ENCODE measurements at places on chromosomes 6 and 20.

GRCh38 chr6:47729019-47729418, 30.6 kb downstream of the ADGRF4 start:
- DNase-seq = no peak

DNA sequence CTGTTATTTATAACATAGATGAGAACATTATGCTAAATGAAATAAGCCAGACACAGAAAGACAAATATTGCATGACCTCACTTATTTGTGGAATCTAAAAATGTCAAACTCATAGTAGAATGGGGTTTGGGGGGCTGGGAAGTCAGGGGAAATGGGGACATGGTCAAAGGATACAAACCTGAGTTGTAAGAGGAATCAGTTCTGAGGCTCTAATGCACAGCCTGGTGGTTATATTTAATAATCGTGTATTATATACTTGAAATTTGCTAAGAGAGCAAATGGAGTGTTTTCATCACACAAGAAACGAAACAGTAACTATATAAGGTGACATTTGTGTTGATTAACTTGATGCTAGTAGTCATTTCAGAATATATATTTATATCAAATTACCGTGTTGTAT, 40.8 kb upstream of the GFOD1 start:
- DNase-seq = no peak

DNA sequence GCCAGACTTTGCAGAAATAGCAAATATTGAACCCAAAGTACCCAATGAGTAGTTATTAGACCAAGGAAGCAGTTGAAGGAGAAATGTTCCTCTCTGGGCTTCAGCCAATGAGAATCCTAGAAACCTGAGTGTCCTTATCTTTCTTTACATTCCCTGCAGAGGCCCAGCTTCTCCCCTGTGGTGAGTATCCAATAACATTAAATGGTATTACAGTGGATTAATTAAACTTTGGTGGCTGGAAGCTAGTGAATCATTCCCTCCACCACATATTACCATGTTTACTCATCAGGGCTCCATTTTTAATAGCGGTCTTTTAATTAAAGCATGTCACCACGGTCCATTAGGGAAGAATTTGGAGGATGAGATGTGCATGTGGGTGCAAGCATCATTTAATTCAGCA, 74.0 kb downstream of the UNC5CL start:
- no peak for DNase-seq

DNA sequence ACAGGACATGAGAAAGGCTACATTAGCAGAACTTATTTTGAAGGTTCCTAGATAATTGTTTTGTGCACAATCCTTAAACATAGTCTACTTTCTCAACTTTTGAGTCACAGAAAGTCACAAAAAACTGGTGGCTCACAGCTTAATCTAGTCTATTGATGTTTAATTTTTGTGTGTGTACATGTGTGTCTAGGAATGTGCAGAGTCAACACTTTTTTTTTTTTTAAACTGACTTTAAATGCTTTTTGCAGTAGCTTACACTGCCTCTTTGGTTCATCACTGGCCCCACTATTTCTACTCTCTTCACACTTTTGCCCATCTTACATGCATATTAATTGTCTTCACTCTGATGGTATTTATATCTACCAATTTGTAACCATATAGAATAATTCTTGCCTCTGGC, 566.9 kb downstream of the BCKDHB start:
- no peak for DNase-seq

DNA sequence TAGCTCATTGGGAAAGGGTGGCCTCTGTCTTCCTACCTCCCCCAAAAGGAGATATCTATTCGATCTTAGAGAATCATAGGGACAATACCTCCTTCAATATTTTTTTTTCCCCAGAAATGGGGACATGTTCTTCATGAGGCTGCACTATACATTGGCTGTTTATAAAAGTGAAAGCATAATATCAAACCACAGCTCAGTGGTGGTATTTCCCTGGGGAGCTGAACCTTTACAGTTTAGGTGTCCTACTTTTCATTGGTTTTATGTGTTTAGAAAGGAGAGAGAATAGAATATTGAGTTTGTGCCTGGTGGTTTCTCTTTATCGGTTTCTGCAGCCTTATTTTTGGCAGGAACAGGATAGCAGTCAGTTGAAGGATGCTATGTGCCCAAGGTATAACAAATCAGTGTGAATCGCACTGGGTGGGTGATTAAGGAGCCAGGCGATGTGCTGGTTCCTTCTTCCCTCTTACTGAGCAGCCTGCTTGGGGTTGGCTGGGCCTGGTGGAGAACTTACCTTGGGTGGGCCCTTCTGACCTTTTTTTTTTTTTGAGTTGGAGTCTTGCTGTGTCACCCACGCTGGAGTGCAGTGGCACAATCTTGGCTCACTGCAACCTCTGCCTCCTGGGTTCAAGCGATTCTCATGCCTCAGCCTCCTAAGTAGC, 25.2 kb downstream of the UST start:
- no peak for DNase-seq

GRCh38 chr20:63291811-63292210, 1.2 kb upstream of the COL20A1 start:
- DNase-seq = no peak

DNA sequence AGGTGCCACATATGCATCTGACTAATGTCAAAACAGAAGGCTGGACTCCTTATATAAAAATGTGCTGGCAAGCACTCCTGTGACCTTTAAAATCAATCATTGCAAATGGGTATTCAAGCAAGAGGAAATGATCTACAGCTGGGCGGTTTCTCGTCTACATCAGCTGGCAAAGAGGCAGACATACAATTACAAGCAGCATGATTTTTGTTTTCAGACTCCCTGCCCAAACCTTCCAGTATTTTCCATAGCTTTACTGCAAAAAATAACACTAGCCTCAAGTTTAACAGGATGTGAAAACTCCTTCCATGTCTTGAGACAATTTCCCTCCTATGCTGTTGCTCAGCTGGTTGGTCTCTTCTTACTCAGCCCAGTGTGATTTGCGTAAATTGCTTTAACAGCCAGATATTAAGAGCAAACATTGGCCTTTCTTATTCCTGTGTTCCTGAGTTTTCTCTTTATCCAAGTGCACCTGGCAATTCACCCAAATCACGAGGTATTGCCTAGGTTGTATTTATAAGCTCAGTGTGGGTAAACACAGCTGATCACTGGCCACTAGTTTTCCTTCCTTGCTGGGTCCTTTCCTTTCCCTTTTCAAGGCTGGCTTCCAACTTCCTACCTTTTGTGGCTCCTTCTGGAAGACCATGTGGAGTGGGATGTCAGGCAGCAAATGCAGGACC, 130.4 kb downstream of the MOXD1 start:
- no peak for DNase-seq

GRCh38 chr6:24397631-24398030, 5.1 kb upstream of the MRS2 start:
- no peak for DNase-seq

DNA sequence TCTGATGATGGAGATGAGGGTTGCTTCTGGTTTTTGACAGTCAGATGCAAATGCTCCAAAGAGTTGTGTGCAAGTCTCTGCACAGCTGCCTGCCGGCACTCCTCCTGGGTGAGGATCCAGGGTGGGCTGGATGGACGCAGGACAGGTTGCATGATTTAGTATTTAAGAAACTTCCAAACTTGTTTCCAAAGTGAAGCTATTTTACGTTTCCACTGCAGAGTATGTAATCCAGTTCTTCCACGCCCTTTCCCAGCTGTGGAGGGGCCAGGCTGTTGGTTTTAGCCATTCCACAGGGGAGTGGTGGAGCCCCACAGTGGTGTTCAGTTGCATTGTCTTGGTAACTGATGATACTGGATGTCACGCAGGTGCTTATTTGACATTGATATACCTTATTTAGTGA, 157.3 kb downstream of the THBS2 start:
- DNase-seq = no peak

DNA sequence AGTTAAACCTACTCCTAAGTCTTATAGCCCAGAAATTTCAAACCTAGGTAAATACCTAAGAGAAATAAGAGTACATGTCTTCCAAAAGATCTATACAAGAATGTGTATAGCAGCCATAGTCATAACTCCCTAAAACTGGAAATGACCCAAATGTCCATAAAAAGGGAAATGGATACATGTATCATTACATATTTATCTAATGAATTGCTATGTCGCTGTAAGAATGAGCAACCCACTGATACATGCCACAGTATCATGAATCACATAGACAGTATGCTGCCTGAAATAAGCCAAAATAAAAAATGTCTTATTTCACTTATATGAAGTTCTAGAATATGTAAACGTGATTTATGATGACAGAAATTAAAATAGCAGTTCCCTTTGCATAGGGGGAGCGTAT, 679.5 kb downstream of the MAFB start:
- DNase-seq = no peak

DNA sequence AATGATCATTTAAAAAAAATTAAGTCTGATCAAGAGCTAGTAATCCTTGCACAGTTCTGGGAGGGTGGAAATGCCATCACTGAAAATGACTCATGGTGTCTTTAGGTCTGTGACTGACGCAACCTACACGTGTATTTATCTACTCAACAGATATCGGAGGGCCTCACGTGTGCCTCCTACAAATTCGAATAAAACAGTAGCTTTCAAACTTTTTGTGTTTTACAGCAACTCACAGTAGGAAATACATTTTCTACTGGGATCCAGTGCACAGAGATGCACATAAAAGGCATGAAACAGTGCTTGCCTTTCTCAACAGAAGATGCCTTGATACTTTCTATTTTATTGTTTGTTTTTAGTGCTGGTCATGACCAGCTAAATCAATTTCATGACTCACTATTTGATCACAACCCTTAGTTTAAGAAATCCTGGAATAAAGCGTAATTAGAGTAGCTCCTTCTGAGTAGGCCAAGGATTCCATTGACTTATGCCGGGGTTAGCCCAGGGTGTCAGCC, 210.0 kb upstream of the SNX9 start:
- no peak for DNase-seq

DNA sequence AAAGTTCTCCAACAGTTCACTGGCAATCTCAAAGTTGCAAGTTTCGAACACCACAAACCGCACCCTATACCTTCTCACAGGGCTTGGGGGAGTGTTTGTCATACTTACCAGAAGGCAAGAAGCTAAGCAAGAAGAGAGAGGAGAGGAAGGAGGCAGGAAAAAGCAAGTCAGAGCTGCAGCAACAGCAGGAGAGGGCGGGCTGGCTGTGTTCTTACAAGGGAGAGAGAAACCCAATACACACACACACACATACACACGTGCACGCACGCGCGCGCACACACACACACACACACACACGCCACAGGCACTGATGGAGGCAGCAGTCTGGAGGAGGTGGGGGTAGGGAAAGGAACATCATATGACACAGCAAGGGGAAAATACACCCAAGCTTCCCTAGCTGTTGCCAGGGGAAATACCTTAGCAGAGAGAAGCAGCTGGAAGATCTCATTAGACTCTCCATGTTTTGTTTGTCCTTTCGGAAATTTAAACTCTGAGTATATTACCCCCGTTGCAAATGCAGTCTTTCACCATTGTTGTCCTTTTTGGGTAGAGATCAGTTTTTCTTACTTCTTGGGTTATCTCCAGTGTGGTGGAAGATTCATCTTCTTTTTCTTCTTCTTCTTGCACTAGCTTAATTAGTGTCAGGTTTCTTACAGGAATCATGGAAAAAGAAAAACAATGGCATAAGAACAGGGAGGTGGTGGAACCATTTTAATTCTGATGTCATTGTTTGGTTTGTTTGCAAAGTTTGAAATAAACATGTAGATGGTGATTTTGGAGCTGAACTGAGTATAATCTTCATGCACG, at the start of gene TXLNB:
TSS of gene TXLNB (minus strand) at position 186 of the 807 bp plus-strand sequence. CDS start 3,099 bp downstream, outside the sequence.
- DNase-seq = peak; percentile 74

DNA sequence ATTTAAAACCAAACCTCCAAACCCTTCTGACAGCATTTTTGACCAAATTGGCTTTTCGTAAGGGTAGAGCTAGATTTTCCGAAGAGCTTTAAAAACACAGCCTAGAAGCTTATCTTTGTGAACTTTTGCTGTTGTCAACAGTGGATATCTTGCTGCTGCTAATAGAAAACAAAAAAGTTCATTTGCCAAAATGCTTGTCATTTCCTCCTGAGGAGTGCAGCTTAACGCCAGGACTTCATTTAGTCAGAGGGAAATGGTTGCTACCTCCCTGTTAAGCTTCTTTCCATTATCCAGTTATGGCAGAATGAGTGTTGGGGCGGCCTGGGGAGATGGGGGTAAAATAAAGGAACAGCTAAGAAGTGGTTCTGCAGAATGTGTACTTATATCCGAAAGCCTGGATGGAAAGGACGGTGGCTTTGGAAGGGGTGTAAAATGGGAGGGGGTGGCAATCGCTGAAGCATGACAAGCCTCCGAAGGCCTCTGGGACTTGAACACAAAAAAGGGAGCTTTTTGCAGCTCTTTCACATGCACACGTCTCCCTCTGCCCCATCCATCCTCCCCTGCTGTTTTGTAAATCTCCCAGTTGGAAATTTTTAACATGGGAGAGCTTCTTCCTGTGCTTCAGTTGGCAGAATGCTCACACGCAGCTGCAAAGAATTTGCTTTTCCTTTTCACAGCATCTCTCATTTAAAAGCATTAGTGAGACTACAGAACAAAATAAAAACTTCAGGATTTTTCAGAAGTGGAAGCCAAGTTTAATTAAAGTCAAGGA, 22.5 kb downstream of the JARID2 start:
- DNase-seq = no peak

GRCh38 chr6:16648003-16648402, 113.3 kb downstream of the ATXN1 start:
- no peak for DNase-seq

DNA sequence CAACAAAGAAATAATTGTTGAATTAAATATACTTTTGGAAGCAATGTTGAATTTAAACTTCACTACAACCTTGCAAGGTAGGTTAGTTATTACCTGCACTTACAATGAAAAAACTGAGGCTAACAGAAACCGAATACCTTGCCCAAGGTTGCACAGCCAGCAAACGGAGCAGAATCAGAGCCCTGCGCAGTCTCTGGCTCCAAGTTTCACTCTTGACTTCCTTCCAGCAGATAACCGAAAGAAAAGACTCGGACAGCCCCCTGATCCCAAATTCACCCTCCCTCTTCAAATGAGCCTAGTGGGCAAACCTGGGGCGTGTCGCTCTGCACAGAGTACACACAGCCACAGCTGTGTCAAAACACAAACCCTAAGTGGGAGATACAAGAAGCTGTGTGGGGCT, 72.1 kb upstream of the FOXQ1 start:
- DNase-seq = no peak

DNA sequence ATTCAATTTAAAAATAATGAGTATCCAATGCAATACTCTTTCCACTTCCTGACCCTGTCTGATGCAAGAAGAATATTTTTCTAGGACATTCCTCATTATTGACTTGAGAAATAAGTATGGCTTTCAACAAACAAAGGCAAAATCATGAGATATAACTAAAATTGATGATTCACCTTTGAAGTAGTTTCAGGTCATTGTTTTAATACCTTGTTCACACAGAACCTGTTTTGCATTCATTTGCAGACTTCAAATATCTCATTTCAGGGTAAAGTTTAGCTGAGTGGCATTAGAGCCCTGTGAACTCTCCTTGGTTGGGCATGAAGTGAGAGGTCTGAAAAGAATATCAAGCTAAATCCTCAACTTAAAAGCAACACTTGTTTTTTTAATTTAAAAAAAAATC, 309.2 kb downstream of the NRN1 start:
- no peak for DNase-seq

- DNase-seq = no peak
These were observed at the start of gene HLA-DPB1 for GRCh38 chr6:33075568-33076405. HLA-DPB1 (plus strand) TSS chr6:33075990; CDS start chr6:33076042, 52 bp downstream.

Measured in activated effector memory CD4-positive, alpha-beta T cell treated with Interleukin-2 at 50 U/mL for 16 hours (primary cell).